ENCODE measurements at places on chromosomes 2 and 18.

DNA sequence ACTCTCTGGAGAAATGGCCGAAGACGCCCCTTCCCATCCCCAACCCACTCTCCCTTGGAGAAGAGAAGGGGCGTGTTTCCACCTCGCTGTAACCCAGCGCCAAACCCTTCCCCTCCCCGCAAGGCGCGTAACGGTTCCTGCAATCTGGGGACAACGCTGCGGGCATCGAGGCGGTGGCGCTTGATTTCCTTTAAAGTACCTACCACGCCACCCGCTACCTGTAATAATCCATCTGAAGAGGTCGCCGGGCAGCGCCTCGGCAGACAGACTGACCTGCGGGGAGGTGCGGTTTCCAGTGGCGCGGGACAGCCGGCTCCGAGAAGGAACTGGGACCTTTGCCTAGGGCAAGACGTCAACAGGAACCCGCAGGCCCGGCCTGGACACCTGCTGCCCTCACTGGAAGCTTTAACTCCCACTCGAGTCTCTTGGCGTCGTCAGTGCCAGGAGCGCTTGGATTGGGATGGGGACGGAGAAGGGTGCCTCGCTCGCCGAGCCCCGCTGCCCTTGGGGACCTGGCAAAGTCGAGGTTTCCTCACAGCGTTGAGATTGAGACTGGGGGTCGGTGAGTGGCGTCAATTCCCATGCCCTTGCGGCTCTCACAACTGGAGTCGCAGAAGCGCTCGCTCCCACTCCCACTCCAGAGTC is at the start of gene CYP1B1:
Gene CYP1B1, minus strand, starts transcription at position 645 of the 645 bp plus-strand sequence. CDS start 763 bp downstream, outside the sequence.
- DNase-seq, result no peak

DNA sequence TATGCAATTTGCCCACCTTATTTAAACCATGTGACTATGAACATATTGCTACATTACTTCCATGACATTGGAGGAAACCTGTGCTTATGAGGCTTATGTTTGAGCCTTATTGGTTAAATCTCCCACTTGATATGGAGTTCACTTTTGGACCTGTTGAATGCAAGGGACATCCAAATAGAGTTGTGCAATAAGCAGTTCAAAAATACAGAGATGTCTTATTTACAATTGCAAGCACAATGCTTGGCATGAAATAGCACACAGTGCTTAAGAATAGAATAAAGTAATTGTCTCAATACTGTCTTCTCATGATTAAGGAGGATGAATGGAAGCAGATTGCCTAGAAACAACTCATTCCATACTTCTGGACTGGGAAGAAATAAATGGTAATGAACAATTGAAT is 793.5 kb downstream of the METTL4 start:
- DNase-seq, result no peak

GRCh38 chr2:58677748-58678147 is 436.6 kb upstream of the FANCL start:
- no peak for DNase-seq

DNA sequence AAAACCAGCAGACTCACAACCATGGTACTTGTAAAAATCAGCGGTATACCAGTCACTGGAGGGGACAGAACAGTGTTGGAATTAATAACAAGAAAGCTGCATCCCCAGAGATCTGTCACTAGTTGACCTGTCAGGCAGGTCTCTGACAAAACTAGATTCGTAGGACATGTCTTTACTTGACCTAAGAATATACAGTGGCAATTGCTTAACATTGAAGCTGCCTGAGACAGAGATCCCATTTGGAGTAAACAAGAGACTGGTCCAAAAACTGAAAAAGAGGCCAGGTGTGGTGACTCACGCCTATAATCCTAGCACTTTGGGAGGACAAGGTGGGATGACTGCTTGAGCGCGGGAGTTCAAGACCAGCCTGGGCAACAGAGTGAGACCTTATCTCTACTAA is 7.2 kb upstream of the SS18 start:
- DNase-seq, result no peak

GRCh38 chr18:79484661-79485621 is 89.2 kb downstream of the NFATC1 start:
- no peak for DNase-seq
